ENCODE measurements at places on chromosomes 16 and 17.

GRCh38 chr16:87056551-87056950, 260.6 kb downstream of the C16orf95 start:
- no peak for DNase-seq

DNA sequence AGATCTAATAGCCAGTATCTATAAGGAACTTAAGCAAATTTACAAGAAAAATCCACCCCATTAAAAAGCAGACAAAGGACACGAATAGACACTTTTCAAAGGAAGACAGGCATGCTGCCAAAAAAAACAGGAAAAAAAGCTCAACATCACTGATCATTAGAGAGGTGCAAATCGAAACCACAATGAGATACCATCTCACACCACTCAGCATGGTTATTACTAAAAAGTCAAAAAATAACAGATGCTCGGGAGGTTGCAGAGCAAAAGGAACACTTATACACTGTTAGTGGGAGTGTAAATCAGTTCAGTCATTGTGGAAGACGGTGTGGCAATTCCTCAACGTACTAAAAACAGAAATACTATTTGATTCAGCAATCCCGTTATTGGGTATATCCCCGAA, 9.6 kb downstream of the STX8 start:
- no peak for DNase-seq

- DNase-seq = no peak
Observed at GRCh38 chr17:78828470-78829185, 12.0 kb downstream of the USP36 start.

DNA sequence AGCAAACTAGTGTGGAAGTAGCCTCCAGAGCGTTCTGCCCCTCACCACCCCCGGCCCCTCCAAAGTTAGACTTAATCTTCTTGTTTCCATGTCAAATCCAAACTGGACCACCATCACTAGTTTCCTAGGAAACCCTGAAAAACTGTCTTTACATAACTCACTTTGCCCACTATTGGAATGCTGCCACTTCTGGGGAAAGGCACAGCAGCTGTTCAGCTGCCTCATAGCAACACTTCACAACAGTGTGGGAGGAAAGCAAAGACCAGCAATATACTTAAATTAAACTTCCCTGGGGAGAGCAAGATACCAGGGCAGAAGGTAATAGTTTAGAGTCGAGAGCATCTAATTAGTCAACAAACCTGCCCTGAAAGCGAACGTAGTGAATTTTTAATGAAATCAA, 452.2 kb downstream of the KCNJ2 start:
- DNase-seq = no peak

DNA sequence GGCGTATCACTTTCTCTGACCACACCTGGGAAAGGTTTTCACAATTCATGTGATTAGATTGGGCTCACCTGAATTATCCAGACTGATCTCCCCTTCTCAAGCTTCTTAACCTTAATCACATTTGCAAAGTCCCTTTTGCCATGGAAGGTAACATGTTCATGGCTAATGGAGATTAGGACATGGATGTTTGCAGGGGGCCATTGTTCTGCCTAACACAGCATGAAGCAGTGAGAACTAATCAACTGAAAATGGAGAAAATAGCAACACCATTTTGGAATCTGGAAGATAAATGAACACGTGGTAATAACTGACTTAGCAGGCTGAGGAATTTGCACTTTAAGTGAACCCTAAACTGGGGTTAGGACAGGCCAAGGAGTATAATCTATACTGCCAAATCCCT, 25.0 kb upstream of the SBK1 start:
- DNase-seq = no peak

- no peak for DNase-seq
Observed at GRCh38 chr16:29968205-29968604, 5.5 kb upstream of the TAOK2 start.

GRCh38 chr17:50423553-50424159, 2.4 kb upstream of the ACSF2 start:
- DNase-seq = no peak

DNA sequence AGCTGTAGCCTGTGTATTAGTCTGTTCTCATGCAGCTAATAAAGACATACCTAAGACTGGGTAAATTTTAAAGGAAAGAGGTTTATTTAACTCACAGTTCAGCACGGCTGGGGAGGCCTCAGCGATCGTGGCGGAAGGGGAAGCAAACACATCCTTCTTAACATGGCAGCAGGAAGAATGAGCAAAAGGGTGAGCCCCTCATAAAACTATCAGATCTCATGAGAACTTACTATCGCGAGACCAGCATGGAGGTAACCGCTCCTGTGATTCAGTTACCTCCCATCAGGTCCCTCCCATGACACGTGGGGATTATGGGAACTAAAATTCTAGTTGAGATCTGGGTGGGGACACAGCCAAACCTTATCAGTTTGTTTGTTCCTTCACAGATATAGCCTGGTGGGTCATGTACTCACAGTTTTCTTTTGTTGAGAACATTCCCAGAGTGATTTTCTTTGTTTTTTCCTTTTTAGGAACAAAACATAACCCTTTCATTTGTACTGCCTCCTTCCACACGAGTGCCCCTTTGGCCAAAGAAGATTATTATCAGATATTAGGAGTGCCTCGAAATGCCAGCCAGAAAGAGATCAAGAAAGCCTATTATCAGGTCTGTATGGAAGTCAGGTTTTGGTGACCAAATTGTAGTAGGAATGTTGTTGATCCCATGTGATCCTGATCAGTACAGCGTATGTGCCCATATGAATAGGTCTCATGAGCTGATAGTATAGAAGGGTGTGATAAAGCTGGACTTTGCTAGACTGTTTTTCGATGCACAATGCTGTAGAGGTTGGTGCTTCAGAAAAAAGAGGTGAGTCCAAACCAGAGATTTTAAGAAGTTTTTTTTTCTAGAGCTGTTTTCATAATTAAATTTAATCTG, 8.5 kb downstream of the DNAJA3 start:
- DNase-seq = no peak

DNA sequence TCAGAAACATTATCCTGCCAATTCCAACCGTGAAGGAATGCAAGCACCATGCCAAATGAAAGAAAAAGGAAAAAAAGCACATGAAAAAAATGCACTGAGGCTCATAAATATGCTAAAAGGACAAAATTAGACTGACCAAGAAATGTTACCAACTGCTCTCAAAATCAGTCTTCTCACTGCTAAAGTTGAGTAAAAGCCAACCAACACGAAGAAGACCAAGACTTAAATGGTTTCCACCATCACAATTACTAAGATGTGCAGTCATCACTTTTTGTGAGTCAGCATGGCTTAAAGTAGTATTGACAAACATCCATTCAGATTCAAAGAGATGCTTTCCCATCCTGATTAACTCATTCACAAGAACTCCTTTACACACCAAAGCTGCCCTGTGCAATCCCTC, 16.4 kb downstream of the CDYL2 start:
- no peak for DNase-seq

DNA sequence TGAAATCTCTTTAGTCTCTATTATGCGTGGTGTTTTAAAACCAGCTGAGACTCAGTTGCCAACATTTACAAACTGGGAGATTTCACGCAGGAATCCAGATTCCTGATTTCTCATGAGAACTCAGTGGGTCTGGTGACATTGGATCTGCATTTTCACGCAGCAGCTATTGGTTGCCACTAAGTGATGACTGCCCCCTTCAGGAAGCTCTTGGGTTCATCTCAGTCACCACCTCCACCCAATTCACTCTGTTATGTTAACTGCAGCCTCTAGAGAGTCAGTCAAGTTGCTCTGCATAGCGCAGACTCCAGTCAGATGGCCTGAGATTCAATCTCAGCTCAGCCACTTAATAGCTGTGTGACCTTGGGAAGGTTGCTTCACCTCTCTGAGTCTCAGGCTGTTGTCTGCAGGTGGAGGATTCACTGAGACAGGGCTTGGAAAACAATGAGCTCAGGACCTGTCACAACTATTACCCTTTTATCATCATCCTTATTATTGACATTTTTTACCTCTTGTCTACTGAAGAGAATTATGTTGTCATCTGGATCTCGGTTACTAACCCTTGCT, 6.4 kb downstream of the SHISA9 start:
- no peak for DNase-seq

GRCh38 chr16:17362183-17362582, 108.6 kb downstream of the XYLT1 start:
- no peak for DNase-seq

DNA sequence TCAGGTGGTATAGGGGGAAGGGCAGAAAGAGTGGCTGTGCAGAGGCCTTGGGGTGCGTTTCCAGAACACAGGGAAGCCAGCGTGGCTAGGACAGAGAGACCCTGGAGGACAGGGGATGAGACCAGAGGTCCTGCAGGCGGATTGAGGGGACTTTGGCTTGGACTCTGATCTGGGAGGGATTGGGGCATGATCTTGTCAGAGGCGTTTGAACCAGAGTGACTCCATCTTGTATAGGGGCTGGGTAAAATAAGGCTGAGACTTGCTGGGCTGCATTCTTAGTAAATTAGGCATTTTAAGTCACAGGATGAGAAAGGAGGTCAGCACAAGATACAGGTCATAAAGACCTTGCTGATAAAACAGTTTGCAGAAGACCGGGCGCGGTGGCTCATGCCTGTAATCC, 5.4 kb upstream of the NATD1 start:
- no peak for DNase-seq

DNA sequence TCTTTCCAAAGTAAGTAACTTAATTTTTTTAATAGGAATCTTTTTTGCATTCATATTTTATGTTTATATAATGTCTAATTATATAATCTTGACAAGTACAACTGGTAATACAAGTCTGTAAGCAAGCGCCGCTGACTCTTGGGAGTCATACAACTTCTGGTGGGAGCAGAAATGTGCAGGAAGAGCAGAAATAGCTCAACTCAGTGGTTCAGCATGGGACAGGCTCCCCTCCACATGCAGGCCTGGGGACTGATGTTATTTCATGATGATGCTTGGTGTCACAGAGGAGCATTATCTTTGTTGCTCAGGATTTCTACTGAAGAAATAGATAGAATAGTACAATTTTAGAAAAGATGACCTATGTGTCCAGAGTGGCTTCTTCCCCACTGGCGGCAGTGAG, 10.7 kb downstream of the UQCRC2 start:
- no peak for DNase-seq

- DNase-seq = no peak
Observed at GRCh38 chr17:72971226-72971880, 121.1 kb downstream of the SLC39A11 start.

DNA sequence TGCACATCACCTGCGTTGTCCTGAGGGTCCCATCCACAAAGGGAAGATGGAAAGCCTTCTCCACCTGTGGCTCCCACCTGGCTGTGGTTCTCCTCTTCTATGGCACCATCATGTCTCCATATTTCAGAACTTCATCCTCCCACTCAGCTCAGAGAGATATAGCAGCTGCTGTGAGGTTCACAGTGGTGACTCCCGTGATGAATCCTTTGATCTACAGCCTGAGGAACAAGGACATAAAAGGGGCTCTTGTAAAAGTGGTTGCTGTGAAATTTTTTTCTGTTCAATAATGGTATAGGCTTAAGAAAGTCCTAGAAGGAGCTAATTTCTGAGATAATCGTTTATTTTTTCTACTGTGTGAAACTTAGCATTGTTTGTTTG, 18.7 kb downstream of the ZNF200 start:
- no peak for DNase-seq

DNA sequence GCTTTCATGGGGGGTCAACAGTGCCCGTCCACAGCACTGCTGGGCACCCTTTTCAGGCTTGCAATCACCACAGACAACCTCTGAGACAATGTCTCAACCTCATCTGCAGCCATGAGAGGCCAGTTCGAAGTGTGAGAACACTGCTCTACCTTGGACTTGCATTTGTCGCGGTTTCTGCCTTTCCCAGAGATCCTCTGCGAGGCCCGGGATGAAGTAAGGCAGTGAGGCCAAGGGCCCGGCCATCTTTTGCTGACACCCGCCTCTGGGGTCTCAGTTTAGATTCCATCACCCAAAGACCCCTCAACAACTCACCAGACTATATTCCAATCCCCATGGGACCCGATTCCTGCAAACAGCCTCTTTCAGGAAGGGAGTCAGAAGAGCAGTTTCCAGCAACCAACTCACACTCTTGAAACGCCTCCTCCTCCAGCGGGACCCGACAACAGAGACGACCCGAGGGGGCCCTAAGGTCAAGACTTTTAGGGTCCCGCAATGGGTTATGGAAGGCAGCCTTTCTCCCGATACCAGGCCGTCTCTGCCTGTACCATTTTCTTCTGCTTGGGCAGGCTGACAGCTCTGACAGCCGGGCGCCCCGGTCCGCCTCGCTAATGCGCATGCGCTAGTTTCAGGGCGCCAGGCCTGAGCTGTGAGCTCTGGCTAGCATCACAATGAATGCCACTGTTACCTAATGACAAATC, 576.0 kb downstream of the KCNJ18 start:
- DNase-seq = no peak

DNA sequence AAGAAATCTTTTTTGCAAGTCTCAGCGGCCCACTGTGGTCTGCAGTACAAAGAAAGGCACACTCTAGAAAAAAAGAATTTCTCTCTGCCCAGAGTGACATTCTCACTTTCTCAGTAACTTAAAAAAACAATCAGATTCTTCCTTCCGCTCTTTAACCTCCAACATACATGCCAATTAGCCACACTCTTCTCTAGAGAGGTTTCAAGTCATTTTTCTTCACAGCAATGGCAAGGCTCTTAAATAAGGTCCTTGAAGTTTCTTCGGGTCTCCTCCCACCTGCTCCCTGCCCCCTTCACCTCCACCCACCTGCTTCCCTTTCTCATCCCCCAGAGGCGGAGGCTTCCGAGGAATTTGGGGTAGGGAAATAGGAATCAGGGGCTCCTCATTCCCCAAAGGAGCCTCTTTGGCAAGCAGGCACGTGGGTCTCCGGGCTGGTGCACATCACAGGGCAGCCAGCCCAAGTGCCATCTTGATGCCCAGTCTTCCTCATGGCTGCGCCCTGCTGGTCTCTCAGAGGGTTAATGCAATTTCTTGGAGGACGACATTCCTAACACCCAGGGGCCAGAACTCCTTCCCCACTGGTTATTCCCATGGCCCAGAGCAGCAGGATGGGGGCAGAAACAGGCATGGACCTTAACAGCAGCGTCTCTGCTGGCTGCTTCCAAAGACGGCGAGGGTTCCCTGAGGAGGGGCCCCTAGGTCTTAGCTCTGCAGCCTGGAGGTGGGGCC, 855 bp upstream of the MEOX1 start:
- no peak for DNase-seq

- DNase-seq = no peak
Observed at GRCh38 chr16:78246559-78246958, 147.1 kb downstream of the WWOX start.

DNA sequence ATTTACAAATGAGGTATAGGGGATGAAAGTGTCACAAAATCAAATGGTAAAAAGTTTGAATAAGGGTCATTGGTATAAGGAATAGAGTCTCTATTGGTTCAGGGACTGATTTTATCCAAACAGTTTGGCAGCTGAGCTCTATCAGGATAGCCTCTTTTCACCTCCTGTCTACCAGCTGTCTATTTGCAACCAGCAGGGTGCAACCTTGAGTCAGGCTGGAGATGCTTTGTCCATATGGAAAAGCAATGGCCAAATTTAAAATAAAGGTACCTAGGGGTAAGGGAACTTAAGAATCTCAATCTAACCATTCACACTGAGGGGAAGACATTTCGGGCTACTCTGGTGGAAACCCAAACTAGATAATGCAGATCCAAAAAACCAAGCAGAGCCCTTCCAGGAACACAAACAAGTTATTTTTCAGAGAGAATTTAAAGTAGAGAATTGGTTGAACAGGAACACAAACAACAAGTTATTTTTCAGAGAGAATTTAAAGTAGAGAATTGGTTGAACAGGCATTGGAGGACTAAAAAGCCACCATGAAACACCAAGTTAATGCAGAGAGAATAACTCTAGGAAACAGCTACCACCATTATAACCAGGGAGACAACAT, 12.6 kb upstream of the CA10 start:
- DNase-seq = no peak
